KBM-7 (cell line): ENCODE measurements at places on chromosomes 3 and 15.

DNA sequence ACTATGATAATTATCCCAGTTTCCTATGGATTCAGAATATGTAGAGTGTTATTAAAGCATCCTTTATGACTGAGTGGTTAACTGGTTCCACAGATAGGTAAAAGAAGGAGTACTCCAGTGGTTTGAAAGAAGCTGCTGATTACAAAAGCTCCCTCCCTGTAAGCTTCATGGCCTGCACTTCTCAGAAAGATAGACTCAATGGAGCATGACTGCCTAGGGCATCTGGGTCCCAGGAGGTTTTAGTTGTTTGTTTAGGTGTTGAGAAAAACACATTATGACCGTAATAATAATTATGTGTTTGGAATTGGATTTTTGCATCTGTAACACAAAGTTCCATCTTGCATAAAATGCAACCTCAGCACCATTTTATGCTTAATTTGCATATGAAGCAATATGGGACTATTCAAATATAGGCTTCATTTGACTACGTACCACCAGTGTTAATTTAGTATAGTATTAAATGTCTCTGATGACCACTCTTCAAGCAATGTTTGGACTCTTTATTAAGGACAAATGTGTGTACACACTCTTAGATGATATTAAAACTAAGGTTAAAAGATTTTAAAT, 121.1 kb downstream of the ROBO2 start:
- no peak for DNase-seq

DNA sequence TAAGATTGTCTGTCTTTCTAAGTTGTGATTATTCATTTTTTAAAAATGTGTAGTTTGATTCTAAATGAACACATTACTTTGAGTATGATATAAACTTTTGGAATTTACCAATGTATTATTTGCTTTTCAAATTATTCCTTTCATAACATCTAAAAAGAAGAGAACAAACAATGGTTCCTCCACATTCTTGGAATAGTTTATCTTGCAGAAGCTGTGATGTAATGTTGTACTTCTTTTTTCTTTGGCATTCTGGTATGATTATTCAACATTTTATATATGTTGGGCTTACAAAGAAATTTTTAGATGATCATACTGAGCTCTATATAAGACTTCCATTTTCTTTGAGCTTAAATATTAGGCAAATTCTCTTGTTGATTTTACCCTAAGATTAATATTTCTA, 419.2 kb downstream of the DIPK2A start:
- DNase-seq: no peak

- DNase-seq: no peak
These were observed 51.9 kb downstream of the SCN5A start for GRCh38 chr3:38597502-38598060.

DNA sequence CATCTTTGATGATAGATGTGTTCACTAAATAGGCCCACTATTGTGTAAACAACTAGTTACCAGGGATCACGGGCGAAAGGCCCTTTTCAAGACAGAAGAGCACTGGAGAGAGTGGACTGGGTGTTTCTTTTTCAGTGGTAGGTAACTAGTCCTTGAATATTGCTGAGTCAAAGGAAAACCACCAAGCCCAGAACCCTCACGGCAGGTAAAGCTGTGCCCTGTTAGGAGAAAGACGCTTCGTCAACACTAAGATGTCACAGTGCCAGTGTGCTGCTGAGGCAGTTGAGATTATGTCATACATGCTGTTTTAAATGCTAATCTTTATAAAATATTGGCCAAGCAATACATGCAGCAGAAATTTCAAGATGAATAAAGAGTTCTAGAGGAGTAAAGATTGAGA, 578.6 kb downstream of the PYDC2 start:
- DNase-seq: no peak

- peak; percentile 63 for DNase-seq
These were observed 10.8 kb downstream of the BCL2L10 start for GRCh38 chr15:52101542-52102323.

GRCh38 chr3:31039145-31039544, 144.7 kb upstream of the GADL1 start:
- no peak for DNase-seq

GRCh38 chr3:4738737-4739274, 240.4 kb upstream of the BHLHE40 start:
- DNase-seq: peak; percentile 81

DNA sequence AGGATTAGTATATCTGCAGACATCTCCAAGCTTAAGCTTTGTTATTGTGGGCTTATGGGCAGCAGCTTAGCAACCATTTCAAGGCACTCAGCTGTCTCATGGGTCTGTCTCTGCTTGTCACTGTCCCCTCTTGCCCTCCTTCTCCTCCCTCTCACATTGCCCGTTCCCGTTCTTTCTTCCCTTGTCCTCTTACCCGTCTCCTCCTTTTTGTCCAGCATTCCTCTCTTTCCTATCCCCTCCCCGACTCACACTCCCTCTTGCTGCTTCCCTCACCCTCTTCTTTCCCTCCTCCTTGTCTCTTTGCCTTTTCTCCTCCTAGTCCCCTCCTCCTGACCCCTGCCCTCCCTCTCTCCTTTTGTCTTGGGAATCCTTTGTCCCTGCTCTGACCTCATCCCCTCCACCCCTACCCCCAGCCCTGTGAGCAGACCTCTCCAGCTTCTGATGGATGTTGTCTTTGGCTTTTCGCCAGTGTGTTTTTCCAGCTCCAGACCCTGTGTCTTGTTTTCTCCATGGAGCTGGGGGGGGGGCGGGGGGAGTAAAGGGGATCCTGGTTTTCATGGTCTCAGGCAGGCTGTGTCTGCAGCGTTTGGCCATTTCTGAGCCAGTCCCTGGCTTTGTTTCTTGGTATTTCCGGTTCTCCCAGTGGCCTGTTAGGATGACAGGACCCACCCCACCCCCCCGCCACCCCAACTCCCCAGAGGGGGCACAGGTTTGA, 47.9 kb upstream of the TRAK1 start:
- DNase-seq: no peak

GRCh38 chr3:46685446-46685845, 8.0 kb downstream of the ALS2CL start:
- no peak for DNase-seq

DNA sequence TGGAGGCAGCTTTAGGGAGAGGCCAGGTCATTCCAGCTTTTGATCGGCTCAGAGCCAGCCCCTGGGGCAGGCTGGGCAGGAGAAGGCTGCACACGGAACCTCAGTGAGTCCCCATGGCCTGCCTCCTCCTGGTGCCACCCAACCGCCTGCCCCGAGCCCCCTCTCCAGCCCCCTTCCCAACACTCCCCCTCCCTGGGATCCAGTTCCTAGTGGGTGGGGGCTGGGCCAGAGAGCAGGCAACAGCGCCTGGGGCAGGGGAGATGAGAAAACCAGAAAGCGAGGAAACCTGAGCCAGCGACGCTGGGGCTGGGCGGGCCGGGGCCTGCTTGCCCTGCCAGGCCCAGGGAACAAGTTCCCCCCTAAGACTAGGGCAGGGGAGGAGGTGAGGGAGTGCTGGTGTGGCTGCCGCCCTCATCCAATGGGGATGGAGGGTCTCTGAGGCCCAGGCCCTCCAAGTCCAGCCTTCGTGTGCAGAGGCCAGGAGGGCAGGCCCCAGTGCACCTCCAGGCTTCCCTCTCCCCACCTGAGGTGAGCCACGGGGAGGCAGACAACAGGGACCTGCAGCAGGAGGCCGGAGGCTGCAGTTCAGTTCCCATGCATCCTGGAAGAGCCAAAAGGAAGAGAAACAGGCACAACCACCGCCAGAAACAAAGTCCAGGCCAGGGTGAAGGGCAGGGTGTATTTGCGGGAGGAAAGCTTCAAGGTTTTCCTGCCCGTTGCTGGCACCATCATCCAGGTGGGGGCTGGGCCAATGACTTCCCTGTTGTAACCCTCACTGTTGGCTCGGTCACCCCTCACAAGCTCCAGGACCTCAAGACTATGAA, 4.0 kb upstream of the SEMA3F start:
- no peak for DNase-seq

GRCh38 chr15:48935236-48935635, 28.5 kb downstream of the SHC4 start:
- DNase-seq: no peak

DNA sequence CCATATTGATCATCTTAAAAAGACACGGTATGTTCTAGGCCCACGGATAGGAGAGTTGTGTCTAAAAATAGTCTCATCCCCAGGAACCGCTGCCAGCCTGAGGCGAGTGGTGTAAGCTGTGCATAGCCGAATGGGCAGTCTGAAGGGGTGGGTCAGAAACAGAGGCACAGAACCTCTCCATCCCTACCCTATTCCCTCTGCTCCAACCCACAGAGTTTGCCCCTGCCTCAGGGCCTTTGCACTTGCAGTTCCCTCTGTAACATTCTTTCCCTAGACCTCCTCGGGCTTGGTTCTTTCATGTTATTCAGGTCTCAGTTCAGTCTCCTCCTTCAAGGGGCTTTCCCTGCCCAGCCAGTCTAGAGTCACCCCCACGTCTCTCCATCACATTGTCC, 4.8 kb downstream of the SCN5A start:
- DNase-seq: no peak

DNA sequence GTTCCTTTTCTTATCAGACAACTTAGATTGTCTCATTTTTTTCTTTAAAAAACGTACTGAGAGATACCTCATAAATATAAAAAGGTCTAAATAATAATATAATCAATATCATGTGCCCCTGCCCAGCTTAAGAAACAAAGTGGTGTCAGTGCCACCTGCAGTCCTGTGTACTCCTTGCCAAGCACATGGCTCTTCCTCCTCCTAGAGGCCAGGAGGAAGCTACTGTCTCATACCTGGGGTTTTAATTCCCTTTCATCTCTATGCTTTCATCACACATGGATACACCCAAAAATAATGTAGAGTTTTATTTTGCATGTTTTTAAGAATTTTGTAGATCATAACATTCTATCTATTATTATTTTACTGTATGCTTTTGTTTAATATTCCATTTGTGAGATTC, 98.6 kb upstream of the C15orf61 start:
- DNase-seq: no peak

DNA sequence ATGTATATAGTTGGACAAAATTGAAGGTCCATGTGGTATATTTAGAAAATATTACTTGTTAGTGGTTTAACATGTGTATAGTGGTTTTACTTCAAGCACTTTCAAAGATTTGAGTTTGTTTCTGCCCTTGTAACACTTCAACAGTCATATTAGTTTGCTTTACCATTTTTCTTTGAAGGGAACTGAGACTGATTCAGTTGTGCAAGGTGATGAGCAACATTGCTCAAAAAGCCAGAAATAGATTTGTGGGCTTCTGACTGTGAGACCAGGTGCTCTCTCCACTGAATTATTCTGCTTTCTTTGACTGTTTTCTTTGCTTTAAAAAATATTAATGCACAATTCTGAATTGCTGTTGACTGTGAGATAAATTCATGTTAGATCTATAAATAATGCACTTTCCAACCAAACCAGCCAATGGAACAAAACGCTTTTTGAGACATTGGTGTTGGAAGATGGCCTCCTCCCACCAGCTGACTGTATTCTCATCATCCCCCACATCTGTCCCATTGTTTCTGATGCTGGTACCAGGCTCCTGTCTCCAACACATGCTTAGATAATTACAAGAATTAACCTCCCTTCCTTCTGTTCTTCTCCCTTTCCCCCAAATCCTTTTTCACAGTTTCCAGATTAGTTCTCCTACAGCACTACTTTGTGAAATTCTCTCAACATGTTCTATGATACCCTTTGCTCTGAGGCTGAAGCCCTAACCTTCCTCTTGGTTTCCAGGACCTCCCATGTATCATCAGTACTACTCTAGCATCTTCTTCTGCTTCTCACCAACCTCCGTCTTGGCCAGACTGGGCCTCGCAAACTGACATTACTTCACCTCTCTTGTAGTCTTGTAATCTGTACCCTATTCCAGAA, 27.9 kb downstream of the PLCL2 start:
- DNase-seq: no peak

- DNase-seq: no peak
These were observed 923.0 kb downstream of the DIPK2A start for GRCh38 chr3:144894576-144894975.

DNA sequence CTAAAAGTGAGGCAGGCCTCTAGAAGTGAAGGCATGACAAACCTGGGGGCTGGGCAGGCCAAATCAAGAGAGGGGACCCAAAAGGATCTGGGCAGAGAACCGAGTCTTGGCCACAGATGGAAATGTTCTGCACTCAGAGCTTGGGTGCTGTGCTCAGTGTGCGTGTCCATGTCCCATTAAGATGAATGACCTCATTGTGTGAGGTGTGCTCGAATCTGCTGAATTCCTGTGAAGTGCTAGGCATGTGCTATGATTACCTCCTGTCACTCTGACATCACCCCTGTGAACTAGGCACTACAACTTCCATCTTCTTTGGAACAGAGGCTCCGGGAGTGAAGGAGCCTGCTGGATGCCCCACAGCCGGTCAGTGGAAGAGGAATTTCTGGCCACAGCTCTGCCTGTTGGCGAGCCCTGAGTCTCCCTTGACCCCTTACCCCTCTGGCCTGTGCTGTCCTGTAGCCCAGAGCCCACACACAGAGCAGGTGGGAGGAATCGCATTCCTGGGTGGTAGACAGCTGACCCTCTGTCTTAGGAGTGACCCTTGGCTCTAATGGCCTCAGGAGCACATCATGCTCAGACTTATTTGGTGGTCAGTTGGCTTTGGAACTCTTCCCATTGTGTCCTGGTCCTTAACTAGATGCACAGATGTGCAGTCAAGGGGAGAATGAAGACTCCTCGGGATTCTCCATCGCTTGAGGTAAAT, 67.6 kb upstream of the CTDSPL start:
- DNase-seq: no peak

GRCh38 chr3:158660711-158661110, 11.7 kb downstream of the LXN start:
- DNase-seq: no peak

- DNase-seq: no peak
These were observed 66.7 kb downstream of the BOC start for GRCh38 chr3:113277941-113278598.

DNA sequence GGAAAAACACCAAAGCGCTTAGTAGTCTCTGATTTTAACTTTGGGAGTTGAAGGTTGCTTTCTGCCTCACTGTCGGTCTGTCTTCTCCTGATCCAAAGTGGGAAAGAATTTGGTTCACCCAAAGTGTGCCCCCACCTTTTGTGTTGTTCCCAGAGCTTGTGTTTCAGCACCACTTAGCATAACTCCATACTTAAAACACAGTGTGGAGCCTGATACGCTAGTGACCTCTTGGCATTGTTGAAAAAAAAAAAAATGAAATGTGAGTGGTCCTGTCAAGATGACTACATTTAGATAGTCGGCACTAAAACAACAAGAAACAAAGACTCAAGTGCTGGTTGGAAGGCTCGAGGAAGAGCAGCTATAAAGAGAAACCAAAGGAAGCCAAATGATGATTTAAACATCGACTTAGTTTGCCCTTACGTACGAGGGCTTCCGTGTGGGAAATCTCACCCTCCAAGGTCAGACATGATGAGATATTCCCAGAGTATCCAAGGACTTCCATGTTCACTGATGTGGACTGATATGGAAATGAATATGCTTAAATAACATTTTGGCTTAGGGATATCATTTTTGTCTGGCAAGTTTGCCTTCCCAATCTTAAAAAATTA, 178.8 kb downstream of the MEIS2 start:
- DNase-seq: no peak

- DNase-seq: no peak
These were observed 441.6 kb upstream of the NAALADL2 start for GRCh38 chr3:174417573-174417972.

DNA sequence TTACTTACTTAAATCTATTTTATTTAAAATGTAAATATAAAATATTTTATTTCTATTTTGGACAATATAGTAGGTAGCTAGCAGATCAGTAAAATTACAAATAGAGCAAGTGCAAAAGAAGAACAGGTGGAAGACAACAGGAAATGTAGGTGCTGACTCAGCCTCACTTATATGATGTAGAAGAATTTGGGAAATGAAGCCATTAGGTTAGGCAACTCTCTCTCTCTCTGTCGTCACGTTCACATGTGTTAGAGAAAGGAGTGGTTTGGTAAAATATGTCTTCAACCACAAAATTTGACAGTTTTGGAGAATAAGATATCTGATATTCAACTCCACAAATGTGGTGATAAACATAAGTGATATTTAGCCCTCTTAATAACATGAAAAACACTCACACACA, 532.5 kb upstream of the KCNMB2 start:
- DNase-seq: peak; percentile 26
